DMS153 (cell line): ENCODE measurements at places on chromosomes 7 and 10.

- no peak for DNase-seq
Measured at GRCh38 chr7:149209518-149210269, 14.3 kb downstream of the ZNF282 start.

GRCh38 chr10:52280051-52280450 is 34.0 kb upstream of the DKK1 start:
- DNase-seq, result no peak

- no peak for DNase-seq
Measured at GRCh38 chr10:126380352-126381076, 7.8 kb downstream of the ADAM12 start.

DNA sequence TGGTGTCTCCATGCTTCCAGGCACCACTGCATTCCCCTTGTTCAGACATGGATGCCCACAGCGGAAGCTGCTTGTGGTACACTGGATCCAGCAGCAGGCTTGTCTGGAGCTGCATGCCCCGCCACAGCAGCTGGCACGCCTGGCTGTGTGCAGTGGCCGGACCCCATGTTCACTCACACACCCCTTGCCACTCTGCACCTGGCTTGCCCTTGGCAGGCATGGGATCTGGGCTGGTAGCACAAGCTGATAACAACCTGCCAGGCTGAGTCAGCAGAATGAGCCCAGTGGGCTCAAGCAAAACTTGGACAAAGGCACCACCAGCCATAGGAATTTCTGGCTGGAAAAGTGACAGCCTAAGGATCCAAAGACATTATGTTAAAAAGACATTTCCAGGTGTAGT is 91.8 kb upstream of the TMEM168 start:
- DNase-seq, result no peak

- DNase-seq, result no peak
Measured at GRCh38 chr7:66296001-66296521, 90.9 kb downstream of the TPST1 start.

DNA sequence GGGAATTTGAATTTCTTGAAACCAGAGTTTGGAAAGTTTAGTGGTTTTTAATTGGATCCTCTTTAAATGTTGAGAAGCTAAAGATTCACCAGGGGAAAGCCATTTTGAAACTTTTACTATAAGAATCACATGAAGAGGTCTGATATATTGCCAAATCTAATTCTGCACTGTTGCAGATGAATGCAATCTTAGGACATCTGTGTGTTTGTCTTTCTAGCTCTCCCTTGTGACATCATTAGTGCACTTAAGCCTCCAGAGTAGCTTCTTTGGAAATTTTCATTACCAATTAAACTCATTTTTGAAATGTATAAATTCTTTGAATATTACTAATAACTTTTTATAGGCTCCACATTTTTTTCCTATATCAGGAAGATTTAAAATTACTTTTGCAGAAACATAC is 160.2 kb downstream of the BICC1 start:
- no peak for DNase-seq

GRCh38 chr7:51639661-51640334 is 323.2 kb upstream of the COBL start:
- no peak for DNase-seq

GRCh38 chr7:143416565-143417149 is 8.0 kb upstream of the EPHA1 start:
- no peak for DNase-seq

DNA sequence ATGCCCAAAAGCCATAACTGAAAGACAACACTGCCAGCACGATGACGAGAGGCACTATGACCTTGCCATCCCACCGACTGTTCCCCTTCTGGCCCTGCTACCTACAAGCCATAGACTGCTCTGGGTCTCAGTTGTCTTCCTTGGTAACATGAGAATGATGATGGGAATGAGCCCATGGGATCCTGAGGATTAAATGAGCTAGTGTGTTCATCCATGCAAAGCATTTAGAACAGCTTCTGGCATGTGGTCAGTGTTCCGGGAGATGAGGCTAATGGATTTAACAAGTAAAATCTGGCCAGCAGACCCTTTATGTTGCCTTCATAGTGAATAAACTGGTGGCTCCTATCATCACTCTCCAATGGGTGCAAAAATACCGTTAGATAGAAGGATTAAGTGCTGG is 62.4 kb upstream of the WDR11 start:
- DNase-seq, result no peak

DNA sequence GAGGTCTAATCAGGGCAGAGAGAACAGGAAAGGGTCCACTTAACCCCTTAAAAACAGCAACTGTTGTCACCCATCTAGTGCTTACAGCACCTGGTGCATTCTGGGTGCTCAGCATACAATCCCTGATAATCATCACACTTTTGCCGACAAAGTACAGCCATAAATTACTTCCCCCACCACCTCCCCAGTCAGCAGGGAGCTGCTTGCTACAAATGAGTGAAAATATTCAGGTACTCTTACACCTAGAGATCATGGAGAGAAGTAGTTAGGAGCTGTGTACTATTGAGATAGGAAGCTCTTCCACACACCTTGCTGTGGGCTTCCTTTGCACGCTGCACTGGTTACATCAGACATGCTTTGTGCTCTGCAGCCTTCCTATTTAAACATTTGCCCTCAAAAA is 723.5 kb upstream of the GALNT17 start:
- no peak for DNase-seq

DNA sequence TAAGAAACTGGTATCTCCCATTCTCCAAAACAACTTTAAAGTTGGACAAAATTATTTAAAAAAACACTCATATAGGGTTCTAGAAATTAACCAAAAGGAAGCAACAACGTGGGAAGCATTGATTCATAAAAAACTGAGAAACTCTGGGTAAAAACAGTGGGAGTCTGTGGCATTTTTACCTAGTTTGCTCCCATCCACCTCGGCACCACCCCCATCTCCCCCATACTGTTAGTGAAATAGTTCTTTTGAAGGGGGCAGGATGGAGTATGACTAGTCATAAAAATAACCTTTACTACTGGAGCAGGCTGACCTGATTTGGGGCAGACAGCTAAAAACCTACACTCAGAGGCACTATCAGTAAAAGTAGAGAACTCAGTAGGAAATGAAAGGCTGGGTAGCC is 123.2 kb downstream of the AVL9 start:
- DNase-seq, result no peak

DNA sequence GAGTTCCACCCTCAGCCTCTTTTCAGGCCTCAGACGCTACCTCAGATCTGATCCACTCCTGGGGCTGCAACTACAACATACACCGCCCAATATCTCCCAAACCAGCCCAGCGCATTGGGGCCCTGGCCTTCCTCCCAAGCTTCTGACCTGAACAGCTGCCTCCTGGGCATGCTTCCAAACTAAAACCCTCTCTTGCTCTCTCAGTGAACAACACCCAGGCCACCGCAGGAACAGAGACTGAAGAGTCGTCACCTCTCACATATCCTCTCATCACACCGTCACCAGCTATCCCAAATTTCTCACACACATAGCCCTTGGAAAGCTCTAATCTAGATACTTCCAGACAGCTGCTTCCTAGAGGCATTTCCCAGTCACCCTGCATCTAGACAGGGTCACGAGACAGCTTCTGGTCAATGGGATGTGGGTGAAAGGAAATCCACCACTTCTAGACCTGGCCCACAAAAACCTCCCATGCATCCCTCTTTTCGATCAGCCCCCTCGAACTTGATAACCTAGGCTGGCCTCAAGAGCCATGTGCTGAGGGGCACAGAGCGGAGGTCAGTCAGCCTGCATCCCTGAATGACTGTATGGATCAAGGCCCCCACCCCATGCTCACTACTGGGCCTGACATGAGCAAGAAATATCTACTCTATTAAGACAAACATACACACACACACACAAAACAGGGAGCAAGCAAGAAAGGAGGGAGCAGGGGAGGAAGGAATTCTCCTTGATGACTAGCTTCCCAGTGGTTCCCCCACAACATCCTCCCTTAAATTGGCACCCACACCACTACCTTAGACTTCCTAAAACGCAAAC is 1.8 kb downstream of the PARP12 start:
- peak; percentile 48 for DNase-seq

GRCh38 chr7:141161550-141162535 is 88.0 kb downstream of the TMEM178B start:
- DNase-seq, result no peak

GRCh38 chr7:2660359-2661095 is 27.5 kb upstream of the AMZ1 start:
- no peak for DNase-seq

- DNase-seq, result peak; percentile 54
Measured at GRCh38 chr7:44112997-44113763, 9.0 kb downstream of the AEBP1 start.

DNA sequence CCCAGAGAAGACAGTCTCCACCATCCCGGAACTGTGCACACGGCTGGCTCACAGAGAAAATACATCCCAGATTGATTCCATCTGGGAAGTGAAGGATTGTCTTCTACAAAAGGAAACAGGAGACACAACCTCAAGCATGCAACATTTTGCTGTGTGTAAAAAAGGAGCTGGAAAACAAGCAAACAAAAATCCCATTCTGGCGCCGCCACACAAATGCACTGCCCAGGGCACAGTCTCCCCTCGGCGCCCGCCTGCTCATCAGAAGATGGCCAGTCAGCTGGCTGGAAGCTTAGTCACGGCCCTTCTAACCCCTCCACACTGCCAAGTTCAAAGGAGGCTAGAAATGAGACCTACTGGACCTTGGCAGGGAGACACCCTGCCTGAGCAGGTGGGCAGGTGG is 14.1 kb upstream of the CYTH3 start:
- no peak for DNase-seq

- DNase-seq, result no peak
Measured at GRCh38 chr10:117132751-117133231, 5.3 kb downstream of the VAX1 start.

DNA sequence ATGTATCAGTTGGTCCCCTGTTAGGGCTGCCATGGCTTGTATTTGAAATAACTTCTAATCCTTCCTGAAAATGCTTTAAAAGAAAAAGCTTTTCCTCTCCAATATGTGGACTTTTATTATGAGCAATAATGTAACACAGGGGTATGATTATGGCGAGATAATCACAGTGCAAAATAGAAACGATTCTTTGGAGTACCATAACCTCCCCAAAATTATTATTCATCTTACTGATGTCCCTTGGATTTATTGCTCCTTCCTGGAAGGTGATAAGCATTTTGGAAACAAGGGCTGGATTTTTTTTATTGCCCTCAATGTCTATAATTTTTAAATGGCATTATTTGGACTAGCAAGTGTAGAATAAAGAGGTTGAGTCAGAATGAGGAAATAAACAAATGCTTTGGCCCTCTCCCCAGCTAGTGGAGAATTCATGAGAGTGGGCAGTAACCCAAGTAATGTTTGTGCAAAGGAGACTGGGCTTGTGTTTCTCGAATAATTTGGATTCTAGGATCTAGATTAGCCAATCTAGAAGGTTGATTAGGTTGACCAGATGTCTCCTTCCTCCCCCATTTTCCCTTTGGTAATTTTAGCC is 403.9 kb upstream of the CELF2 start:
- no peak for DNase-seq

DNA sequence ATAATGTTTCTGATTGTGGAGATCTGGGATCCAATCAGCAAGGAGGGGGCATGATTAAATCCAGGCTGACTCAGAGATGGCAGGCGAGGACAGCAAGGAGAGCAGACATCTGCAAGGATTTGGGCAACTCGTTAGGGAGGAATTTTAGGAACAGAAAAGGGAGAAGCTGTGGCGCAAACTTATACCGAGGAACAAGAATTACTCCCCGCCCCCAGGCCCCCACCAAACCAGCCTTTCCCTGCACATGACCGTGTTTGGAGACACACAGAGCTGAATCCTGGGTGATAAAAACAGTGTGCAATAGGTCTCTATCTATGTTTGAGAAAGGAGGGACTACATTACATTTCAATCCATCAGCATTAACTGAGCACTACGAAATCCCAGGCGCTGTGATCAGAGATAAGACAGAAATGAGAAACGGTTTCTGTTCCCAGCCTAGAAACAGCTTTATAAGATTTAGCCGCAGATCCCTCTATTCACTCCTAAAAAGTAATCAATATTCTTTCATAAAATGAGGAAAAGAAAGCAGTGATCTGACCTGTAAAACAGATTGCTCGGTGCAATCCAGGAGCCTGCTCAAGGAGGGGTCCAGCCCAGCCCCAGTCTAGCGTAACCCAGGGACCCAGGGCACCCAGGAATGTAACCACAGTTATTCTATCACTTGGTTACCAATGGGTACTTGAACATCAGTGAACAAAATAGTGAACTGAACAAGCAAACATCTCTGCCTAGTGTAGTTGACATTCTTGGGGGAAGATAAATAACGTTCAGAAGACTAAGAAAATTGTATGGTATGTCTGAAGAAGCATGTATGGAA is 37.2 kb upstream of the RAPGEF5 start:
- peak; percentile 48 for DNase-seq

- DNase-seq, result no peak
Measured at GRCh38 chr10:78749898-78750297, 318.9 kb upstream of the ZMIZ1 start.

- DNase-seq, result no peak
Measured at GRCh38 chr10:68088740-68089139, 13.7 kb upstream of the HERC4 start.

- DNase-seq, result no peak
Measured at GRCh38 chr7:137878333-137878961, 31.7 kb upstream of the DGKI start.

- DNase-seq, result no peak
Measured at GRCh38 chr7:79723833-79724618, 270.6 kb upstream of the MAGI2 start.

- no peak for DNase-seq
Measured at GRCh38 chr7:87882151-87882937, 6.1 kb downstream of the DBF4 start.

DNA sequence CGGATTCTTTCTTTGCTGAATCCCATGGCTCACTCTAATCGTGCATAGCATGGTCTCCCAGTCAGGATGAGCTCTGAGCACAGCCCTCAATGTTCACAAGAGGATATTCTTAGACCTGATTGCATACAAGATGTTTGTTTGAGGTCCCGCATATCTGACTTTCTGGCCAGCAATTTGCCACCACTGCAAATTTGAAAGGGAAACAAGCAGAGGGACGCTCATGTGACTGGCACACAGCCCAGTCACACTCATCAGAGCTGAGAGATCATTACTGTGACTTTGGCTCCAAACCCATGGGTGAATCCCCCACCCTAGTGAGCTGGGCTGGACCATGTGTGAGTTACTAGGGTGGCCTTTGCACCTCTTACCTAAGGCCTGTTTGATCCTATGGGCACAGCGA is 9.9 kb downstream of the TAS2R41 start:
- DNase-seq, result no peak
